ENCODE measurements at places on chromosomes 6 and 20.

DNA sequence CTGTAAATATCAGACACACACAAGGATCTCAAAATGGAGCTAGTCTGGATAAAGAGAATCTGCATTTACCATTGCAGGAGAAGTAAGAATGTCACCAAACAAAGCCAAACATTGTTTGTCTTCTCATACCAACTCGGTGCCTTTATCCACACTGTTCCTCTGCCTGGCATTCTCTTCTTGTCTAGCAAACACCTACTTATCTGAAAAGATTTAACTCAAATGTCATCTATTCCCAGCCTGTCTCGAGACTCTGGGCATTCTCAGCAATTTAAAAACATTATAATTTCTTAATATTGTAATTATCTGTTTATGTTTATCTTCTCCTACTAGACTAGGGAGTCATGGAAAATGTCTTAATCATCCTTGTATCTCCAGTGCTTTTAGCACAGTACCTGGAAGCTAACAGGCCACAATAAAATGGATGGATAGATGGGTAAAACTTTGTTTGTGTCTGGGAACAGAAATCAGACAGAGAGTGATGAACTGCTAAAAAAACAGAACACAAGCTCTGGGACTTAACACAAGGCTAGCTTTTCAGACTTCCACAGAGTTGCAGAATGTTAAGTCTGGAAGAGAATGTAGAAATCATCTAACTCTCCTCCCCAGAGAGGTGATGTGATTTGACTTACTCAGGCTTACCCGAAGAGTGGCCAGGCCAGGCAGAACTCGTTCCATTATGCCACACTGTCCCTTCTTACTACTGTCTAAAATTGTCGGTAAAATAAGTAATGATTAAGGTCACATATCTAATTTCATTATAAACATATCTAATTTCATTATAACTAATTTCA is 42.3 kb upstream of the FAM83C start:
- DNase-seq = no peak

GRCh38 chr6:82875573-82876185 is 190.0 kb downstream of the UBE3D start:
- DNase-seq = no peak

DNA sequence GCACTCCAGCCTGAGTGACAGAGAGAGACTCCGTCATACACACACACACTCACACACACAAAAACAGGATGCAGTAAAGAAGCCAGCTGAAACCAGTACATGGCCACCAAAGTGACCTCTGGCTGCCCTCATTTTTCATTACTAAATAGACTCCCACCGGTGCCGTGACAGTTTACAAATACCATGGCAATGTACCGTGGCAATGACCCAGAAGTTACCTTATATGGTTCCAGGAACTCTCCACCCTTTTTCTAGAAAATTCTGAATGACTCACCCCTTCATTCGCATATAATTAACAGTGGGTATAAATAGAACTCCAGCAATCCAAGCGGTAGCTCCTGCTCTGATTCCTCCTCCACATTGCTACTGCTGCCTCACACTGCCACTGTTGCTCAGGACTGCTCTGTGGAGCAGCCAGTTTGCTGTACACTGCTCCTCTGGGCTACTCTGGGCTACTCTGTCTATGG is 57.7 kb downstream of the SNX5 start:
- no peak for DNase-seq

DNA sequence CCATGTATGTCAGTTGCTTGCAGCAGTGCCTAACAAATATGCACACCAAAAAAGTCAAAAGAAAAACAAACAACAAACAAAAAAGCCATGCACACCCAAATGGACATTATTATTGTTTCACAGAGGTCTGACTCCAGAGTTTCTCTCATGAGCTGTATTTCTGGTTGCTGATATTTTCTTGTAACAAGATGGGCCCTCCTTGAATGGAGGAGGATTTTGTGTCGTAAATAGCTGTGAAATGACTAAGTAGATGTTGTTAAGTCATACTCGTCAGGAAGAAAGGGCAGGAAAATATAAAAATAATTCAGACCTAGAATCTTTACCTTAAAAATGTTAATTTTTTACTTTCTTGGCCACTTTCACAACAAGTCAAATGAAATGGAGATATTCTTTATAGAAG is 96.0 kb downstream of the PLEKHG1 start:
- DNase-seq = no peak

- DNase-seq = no peak
These were observed 73.2 kb downstream of the QRSL1 start for GRCh38 chr6:106702451-106703110.

DNA sequence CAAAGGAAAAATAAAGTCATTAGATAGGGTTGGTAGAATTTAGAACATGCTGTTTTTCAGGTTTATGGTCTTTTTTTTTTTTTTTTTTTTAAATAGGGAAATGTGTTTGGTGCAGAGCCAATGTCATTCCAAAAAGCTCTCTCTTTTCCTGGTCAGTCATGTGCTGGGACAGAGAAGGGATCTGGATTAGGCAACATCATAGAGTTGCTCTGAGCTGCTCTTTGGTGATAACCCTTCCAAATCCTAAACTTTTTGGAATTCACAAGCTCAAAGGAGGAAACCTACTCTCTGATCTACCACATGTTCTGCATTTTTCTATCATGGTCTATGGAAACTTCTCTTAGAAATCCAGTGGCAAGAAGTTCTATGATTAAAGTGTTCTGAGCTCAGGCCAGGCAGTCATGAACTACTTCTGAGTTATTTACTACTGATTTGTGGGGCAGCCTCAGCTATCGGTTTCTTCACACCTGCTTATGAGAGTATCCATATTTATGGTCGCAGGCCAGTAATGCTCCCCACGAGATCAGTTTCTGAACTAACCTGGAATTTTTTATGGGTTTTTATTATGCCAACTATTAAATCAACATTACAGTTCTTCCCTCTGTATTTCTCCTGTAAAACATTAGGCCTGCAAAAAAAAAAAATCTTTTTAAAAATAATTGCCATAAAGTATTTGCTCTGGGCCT is 4.8 kb downstream of the EDN1 start:
- DNase-seq = no peak

GRCh38 chr6:52049252-52050050 is 38.0 kb downstream of the PKHD1 start:
- DNase-seq = no peak

DNA sequence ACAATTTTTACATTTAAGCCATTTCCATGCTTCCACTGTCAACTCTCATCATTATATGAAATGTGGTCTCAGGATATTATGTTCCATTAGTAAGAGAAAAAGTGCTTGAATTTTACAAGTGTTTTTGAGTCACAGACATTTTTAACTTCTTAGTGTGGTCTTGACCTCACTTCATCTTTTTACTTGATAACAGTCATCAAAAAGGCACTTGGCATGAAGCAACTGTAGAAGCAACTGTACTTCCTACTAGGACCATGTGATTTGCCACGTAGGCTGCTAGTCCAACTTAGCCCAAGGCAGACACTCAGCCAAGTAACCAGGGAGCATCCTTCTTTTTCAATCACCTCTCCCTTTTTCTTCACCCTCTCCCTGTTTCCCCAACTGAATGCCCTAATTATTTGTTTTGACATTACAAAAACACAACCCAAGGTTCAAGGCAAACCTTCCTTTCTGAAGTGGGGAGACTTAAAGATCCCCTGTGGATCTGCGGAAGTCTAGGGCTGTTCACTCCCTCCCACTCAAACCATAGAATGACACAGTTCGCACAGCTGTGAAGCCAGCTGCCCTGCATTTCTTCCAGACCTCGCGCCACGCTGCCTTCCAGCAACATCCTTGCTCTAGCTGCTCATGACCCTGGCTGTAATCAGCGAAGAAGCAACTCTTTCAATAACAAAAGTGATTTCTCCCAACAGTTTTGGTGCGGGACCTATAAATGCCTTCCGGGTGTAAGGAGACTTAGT is 45.0 kb downstream of the PHACTR1 start:
- DNase-seq = no peak

DNA sequence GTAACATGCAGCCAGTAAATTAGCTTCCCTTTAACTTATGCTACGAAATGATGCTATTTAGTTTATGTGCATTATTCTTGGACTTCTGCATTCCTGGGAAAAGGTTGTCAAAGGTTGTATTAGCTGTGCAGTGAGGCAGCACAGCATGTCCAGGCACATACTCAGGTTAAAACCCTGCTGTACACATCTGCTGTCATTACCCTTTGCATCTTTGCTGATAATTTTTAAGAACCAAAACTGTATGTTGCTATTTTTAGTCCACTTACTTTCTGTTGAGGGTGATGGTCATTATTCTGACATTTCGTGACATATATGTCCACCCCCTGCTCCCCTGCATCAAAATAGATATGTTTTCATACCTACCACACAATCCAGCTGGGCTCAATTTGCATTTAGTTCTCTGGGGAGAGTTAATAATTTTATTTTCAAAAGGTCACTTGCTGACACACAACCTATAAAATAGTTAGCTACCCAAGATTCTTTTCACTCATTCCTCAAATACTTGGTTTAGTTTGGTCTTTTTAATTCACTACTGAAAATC is 142.5 kb upstream of the SPACA1 start:
- no peak for DNase-seq

DNA sequence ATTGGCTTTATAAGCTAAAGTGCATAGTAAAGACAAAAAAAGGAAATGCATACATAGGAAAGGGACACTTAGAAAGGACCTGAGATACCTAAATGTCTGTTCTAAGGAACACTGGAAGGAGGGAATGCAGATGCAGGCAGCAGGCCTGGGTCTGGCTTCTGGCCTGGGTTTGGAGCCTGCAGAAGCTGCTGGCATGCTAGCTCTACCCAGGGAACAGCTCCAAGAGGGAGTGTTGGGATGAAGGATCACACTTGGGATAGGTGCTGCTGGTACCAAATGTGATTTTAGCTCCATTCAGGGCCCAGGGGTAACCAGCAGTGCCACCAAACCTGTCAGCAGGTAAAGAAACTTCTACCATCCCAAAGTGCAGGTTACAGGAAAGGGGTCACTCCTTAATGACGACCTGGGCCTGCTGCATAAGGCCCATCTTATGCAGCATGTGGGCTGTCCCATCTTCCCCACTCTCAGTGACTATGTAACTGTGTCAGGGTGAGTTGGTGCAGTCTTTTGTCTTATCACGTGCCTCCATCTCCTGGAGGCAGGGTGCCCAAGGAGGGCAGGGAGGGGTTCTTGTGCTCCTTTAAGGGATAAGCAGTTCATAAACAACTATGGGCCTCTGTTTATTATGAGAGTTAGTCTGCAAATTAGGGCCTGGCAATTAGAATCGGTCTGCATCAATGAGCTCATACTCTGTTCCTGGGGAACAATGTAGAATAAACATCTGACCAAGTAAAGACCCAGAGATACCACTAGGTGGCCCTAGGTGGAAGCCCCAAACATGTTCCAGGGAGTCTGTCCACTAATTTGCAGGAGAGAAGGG is 26.9 kb downstream of the DDX27 start:
- DNase-seq = no peak

- DNase-seq = no peak
These were observed 21.8 kb upstream of the RPS6KA2 start for GRCh38 chr6:166648846-166649245.

- DNase-seq = no peak
These were observed 140.1 kb upstream of the SPACA1 start for GRCh38 chr6:87907521-87907920.

DNA sequence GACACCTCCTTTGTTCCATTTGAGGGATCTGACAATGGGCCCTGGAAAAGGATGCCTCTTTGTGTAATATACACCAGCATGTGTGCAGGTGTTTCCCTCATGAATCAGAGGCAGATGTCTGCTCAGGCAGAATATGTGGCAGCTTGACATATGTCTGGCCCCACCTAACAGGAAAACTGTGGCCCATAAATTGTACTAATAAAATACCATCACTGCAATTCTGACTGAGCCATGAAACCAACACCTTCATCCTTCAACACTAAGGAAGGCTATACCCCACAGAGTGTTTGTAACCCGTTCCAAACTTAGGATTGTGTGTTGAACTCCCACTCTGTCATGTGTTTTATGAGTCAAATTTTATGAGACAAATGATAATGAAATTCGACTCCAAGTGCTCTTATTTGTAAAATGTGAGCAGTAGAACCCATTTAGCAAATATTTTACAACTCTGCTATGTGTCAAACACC is 22.7 kb downstream of the LAMA4 start:
- no peak for DNase-seq

DNA sequence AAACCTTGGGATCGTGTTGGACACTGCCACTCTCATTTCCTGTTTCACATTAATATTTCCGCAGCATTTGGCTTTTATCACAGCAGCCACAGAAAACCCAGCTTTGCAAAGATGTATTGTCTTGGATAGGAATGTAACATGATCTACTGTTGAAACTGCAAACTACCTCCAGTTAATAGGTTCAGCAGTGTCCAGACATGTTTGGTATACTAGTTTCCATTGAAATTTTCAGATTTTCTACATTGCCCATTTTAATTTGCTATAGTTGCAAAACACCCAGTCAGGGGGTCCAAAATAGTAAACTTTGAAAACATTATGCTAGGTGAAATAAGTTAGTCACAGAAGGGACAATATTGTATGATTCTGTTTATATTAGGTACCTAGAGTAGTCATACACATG is 3.3 kb downstream of the ANKRD6 start:
- no peak for DNase-seq

DNA sequence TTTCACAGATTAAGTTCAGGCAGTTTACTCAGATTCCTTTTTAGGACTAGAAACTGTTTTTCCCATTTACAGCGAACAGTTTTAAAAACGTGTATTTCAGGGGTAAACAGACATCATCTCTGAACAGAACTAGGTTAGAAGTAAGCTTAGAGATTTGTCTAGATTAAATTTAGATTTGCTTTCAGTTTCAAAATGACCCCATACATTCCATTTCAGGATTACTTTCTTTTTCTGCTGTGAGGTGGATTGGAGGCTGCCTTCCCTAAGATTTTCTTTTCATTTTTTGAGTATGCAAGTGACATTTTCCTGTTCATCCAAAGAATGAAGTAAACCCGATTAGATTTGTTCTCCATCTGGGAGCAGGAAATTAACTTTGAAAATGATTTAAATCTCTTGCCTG is 747.2 kb downstream of the KHDRBS2 start:
- no peak for DNase-seq

DNA sequence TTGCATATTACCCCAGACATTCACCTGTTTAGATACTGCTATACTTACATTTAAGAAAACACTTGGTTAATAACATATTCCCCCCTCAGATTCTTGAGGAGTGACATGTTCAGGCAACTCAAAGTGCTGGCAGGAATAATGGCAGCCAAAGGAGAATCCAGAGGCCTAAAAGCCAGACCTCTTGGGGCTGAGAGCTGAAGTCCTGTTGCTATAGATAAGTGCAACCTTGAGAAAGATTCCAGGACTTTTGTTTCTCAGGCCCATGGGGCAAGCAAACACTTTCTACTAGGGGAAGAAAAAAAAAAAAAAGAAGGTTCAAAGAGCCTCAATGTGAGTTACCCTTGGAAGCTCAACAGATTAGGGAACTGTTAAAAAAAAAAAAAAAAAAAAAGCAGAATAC is 132.8 kb upstream of the BEND3 start:
- DNase-seq = no peak

DNA sequence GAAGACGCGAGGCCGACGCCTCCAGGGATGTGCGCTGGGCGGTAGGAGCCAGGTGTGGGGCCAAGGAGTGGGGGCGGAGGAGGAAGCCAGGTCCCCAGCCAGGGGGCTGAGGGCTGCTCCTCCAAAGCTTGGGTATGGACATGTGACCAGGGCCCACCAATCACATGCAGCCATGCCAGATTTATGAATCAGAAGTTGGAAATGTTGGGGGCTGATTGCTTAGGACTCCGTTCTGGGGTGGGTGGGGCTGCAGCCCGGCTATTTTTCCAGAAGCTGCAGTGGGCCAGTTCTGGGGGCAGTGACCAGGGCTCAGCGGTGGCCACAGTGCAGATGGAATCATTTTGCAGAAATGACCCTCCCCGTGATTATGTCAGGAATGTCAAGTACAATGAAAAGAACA is 96.0 kb downstream of the CEBPB start:
- no peak for DNase-seq

GRCh38 chr6:4153514-4153985 is 18.2 kb upstream of the ECI2 start:
- DNase-seq = no peak

Data from activated CD8-positive, alpha-beta memory T cell treated with anti-CD3 and anti-CD28 coated beads for 1 hour (primary cell).